ENCODE measurements at places on chromosomes 1 and 21. TPM values are rescaled to one million over a fixed set of nuclear protein-coding genes. Genes with fewer than 3 reads are reported as not detected.

GRCh38 chr1:159342761-159343425 is 40.8 kb downstream of the FCER1A start:
- no peak for ATAC-seq

DNA sequence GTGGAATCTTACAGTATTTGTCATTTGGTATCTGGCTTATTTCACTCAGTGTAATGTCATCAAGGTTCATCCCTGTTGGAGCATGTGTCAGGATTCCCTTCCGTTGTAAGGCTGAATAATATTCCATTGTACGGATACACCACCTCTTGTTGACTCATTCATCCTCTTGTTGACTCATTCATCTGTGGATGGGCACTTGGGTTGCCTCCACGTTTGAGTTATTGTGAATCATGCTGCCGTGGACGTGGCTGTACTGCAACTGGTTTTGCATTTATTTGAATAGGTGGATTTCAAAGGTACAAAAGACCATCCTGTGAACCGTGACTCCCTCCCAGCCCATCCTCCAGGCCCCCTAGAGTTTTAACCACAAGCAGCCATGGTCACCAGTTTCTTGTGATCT is 11.9 kb upstream of the TCP10L start:
- ATAC-seq = no peak

DNA sequence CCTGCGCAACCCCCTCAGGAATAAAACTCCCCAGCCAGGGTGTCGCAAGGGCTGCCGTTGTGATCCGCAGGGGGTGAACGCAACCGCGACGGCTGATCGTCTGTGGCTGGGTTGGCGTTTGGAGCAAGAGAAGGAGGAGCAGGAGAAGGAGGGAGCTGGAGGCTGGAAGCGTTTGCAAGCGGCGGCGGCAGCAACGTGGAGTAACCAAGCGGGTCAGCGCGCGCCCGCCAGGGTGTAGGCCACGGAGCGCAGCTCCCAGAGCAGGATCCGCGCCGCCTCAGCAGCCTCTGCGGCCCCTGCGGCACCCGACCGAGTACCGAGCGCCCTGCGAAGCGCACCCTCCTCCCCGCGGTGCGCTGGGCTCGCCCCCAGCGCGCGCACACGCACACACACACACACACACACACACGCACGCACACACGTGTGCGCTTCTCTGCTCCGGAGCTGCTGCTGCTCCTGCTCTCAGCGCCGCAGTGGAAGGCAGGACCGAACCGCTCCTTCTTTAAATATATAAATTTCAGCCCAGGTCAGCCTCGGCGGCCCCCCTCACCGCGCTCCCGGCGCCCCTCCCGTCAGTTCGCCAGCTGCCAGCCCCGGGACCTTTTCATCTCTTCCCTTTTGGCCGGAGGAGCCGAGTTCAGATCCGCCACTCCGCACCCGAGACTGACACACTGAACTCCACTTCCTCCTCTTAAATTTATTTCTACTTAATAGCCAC is 696 bp downstream of the TGFB2 start:
- peak; percentile 82 for ATAC-seq

GRCh38 chr1:29651684-29652665 is 415.7 kb downstream of the PTPRU start:
- no peak for ATAC-seq

GRCh38 chr1:59522925-59523505 is 226.1 kb downstream of the FGGY start:
- no peak for ATAC-seq

GRCh38 chr1:60759291-60759690 is 323.1 kb upstream of the NFIA start:
- ATAC-seq = no peak

DNA sequence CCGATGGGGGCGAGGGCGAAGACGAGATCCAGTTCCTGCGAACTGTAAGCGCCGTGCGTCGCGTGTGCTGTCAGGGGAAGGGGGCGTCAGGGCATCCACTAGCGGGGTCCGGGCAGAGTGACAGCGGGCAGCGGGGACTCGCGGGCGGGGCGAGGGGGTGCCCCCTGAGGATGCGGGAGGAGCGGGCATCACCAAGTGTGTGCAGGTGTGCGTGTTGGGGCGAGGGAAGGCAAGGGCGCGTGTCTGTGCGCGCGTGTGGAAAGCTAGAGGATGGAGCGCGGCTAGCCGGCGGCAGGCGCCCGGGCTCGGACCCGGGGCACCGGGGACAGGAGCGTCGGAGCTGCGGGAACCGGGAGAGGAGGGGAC is 525 bp downstream of the RYR2 start:
- ATAC-seq = no peak

DNA sequence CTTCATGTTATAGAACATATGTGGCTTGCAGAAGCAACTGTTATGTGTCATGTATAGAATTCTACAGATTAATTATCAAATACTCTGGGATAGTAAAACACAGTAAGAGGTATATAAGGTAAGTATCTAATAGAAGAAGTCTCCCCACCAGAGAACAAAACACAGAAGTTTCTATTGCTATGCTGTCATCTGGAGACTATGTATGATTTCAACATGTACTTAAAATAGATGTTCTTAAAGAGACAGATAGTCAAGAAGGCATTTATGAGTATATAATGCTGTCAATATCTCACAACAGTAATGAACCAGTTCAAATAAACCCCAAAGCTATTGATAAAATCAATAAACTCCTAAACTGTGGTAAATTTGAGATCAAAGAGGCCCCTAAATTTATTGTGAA is 8.1 kb upstream of the ADCY10 start:
- ATAC-seq = no peak

DNA sequence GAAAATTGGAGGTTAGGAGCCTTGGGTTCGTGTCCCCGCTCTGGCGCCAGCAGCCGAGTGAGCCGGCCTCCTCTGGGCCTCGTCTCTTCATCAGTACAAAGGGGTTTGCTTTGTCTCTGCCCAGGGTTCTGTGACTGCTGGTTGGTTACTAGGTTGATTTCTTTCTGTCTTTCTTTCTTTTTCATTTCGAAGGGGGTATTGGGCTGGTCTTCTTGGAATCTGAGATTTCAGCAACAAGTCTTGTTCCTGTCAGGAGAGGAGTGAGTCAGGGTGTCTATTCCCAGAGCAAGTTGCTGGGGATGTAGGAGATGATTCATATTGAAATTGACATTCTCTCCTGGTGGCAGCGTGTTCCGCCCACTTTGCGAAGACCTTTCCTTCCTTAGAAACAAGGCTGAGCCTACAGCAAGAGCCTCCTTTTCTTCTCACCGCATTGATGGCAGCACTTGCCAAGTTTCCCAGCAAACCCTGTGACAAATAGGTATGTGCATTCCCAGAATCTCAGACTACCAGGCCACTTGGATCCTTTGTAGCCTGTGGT is 79.2 kb downstream of the MAN1C1 start:
- ATAC-seq = peak; percentile 77

GRCh38 chr1:156510709-156511108 is 10.1 kb upstream of the MEF2D start:
- peak; percentile 73 for ATAC-seq

GRCh38 chr1:201903135-201903534 is 14.4 kb downstream of the SHISA4 start:
- ATAC-seq = no peak

DNA sequence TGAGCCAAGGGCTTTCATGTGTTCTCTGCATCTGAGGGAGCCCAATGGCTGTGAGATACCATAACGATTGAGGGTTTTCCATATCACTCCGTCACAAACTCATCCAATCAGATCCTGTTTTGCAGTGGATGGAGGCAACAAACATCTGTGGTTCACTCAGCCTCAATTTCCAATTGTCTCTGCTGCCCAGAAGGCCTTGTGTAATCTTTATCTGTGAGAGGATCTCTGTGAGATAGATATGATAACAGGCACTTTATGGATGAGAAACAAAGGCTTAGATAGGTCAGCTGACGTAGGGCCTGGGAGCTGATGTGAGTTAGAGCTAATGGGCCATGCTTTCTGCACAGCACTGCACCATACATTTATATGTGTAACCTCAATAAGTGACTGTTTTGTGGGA is 3.3 kb upstream of the MTARC1 start:
- ATAC-seq = no peak

DNA sequence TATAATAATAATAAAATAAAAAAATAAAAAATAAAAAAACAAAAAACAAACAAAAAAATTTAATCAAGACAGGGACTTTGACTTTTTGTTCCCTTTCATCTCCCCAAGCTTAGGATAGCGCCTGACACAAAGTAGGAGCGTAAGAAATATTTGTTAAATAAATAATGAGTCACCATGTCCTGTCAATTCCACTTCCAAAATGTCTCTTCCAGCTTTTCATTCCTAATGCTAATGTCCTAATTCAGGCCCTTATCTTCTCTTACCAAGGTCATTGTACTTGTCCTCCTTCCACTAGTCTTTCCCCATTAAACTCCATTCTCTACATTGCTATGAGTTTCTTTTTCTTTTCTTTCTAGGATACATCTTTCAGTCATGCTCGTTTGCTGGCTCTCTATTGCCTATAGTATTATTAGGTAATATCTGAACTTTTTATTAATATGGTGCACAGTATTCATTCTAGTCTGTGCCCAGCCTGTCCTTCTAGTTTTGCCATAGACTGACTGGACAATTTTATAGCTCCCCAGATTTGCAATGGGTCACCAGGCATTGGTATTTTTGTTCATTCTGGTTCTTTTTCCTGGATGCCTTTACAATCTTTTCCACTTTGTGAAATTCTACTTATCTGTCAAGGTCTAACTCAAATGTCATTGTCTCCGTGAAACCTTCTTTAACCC is 11.4 kb downstream of the NEXN start:
- ATAC-seq = no peak

DNA sequence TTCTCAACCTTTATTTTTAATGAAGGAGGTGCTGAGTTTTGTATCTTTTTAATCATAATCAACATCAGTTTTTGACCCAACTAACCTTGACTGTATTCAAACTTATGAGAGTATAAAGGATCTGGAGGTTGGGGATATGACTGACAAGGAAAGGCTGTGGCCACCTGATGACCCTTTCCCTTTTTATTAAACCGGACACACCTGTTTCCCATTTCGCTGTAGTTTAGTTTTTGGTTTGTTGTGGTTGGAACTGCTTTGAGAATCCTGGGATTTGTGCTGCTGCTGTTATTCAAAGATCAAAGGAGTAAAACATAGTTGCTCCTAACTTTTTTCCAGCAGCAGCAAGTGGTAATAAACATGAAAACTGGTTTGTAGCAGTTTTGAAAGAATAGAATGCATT is 12.4 kb downstream of the PRPF38A start:
- no peak for ATAC-seq

- ATAC-seq = peak; percentile 70
Measured at GRCh38 chr1:161068306-161069234, 1.1 kb downstream of the ARHGAP30 start.

- no peak for ATAC-seq
Measured at GRCh38 chr1:37574834-37575480, 18.2 kb downstream of the DNALI1 start.

GRCh38 chr21:43598416-43599120 is 60.7 kb downstream of the HSF2BP start:
- ATAC-seq = no peak

- ATAC-seq = no peak
Measured at GRCh38 chr21:29347274-29347681, 48.6 kb downstream of the BACH1 start.

DNA sequence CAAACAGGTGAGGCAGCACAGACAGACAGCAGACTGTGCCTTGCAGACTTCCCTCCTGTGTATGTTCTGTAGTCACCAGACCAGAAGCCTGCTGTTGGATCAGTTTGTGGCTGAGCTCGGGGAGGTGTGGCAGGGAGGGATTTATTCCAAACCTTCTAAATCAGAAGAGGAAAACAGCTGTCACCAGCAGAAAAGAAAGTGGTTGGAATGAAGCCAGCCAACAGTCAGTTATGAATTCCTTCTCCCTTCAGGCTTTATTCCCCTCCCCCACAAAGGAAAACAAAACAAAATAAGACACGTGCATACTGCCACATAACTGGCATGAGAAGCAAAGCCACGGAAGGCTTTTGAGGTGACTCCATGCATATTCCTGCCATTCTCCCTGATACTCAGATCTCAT is 19.0 kb upstream of the PIGV start:
- ATAC-seq = peak; percentile 10

DNA sequence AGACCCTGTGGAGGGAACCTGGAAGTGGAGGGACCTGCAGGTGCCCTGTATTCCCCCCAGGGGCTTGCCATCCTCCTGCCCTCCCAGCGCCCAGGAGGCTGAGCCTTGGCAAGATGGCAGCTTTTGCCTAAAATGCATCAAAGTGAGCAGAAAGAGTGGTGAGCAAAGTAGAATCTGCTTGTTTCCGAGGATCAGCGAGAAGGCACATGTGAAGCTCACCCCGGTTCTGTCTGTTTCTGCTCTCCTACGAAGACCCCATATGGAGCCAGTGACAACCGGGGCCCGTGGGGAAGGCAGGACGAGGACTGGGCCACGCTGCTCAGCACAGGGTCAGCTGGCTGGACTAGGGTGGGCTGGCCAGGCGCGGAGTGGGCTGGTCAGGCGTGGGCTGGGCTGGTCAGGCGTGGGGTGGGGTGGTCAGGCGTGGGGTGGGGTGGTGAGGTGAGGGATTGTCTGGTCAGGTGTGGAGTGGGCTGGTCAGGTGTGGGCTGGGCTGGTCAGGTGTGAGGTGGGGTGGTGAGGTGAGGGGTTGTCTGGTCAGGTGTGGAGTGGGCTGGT is 5.2 kb upstream of the FNDC10 start:
- no peak for ATAC-seq

GRCh38 chr1:220785166-220786056 is 1.3 kb upstream of the MTARC1 start:
- ATAC-seq = no peak

GRCh38 chr1:37410815-37411214 is 63.6 kb upstream of the ZC3H12A start:
- ATAC-seq = peak; percentile 56

DNA sequence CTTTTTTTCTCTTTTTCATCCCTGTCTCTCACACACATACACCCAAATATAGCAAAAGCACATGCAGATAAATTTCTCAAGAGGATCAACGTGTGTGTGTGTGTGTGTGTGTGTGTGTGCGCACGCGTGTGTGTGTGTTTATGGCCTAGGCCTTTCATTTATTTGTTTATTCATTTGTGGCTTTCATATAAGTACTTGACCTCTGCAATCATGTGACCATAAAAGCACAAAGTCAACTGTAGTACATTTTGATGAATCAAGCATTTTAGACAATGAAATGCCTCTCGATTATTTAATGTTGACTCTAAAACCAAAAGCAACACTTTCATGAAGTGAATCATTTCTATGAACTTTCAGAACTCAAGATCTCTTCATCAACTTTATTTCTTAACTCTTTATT is 194.1 kb upstream of the ADGRL2 start:
- no peak for ATAC-seq

DNA sequence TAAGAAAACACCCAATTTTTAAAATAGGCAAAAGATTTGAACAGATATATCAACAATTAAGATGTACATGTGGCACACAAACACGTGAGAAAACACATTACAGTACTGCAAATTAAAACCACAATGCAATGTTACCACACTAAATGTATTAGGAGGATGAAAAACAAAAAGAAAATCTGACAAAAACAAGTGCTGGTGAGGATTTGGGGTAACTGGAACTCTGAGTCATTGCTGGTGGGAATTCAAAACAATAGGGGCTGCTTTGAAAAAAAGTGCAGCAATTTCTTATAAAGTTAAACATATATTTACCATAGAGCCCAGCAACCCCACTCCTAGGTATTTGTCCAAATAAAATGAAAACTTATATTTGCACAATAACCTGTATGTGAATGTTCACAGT is 614.1 kb downstream of the SMYD3 start:
- no peak for ATAC-seq

Gene GUCA2B
- not detected for total RNA-seq

Gene TEX38
- 1.4 TPM for total RNA-seq

Gene RAB3B
- total RNA-seq = 36.5 TPM

Gene SEMA4A
- 0.85 TPM for total RNA-seq

Gene CACNA1S
- 0.05 TPM for total RNA-seq

Gene SLAMF9
- total RNA-seq = not detected

Gene RNU1-4
- 29,317 TPM for total RNA-seq

Gene TMPRSS15
- 1.00 TPM for total RNA-seq

Gene SPAG17
- total RNA-seq = 66.1 TPM

Gene GJA4
- 0.46 TPM for total RNA-seq

Gene CD101
- 2.0 TPM for total RNA-seq

Data from motor neuron (in vitro differentiated cells).